COLO829 (cell line): ENCODE measurements at places on chromosomes 6 and 20.

DNA sequence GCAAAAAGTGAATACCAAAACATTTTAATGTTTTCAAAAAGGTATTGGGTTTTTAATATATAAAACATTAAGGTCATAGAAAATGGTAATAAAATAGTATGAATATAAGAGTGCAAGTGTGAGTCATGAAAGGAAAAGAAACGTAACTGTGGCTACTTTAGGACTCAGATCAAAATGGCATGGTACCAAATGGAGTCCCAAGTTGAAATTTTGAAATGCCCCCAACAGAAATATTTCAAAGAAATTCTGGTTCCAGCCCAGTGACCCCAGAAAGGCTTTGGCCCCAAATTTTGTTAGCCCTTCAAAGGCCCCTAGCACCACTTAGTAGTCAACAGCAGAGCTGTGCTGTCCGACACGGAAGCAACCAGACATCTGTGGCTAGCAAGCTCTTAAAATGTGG, 6.0 kb downstream of the COL12A1 start:
- no peak for DNase-seq

DNA sequence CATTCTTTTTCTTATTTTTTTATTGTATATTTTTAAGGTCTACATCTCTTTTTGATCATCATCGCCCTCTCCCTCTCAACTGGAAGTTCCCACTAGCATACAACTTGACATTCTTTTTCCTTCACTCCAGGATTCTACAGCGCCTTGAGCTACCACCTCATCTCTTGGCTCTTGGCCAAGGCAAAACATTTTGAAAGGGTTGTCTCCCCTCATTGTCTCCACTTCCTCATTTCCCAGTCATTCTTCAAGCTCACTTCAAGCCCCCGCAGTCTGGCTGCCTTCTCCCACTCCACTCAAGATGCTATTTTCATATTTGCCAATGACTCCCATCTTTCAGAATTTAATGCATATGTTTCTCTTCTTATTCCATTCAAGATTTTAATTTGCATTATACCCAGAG, 63.0 kb downstream of the OPN5 start:
- no peak for DNase-seq

DNA sequence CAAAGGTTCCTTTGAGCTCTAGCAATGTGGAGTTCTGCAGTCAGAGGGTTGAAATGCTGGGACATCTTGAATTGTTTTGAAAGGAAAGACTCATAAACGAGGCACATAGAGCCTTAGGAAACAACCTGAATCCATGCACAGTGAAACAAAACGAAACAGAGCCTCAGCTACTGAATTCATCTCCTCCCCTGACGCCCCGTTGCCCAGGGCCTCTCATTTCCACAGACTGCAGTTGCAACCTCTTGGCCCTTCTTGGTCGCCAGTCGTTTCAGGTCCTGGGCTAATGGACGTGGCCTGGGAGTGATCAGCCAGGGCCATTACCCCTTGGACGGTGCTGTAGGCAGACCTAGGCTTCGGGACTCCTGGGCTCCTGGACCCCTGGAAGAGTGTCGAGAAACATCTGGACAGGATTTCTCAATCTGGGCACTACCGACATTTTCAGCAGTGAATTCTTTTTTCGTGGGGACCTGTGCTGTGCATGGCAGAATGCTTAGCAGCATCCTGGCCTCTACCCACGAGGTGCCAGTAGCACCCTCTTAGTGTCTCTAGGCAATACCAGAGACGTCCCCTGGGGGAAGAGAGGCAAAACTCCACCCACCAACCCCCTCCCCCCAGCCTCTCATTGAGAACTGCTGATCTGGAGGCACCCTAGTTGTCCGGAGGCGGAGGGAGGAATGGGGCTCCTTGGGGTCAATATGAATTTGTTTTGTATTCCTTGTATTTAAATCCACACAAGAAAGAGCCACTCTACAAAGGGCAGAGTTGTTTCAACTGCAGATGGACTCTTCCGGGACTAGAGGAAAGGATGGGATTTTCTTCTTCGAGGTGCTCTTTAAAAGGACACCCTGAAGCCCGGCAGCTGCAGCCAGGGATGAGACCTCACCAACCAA, 50.2 kb downstream of the TMEM242 start:
- no peak for DNase-seq

- no peak for DNase-seq
Observed at GRCh38 chr6:707576-708236, 14.8 kb upstream of the EXOC2 start.

- no peak for DNase-seq
Observed at GRCh38 chr20:376750-377149, 3.8 kb upstream of the TRIB3 start.
